ENCODE measurements at places on chromosomes 1 and 21.

DNA sequence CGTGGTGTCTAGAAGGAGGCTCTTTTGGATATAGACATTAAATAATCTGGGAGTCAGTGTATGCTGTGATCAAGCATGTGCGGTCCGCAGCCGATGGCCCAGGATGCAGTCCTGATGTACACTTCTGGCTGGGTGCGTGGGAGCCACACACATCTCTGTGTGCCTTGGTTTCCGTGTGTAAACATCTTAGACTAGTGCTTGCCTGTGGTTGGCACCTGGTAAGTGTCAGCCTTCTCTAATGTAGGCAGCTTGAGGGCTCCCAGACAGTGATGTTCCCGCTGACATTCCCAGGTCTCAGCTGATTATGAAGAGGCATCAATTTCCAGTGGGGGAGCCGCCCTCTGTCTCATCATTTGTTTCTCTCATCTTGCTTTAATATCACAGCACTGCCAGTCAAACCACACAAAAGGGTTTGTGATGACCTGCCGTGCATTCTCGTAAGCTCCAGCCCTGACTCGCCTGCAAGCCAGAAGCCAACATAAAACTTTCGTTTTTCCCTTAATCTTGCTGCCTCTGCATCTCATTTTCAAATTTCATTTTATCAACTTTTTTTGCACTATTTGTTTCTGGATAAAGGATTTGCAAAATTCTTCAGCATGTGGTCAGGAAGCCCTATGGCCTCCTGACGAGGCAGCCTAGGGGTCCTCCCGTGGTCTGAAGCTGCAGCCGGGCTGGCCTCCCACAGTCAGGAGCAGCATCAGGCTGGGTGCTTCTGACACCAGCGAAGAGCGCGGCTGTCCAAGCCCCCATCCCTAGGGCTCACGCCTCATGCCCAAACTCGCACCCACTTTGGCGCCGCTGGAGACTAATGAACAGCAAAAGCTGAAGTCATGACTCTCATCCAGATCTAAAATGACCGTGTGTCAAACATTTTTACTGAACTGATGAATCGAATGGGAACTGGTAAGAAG lies 28.1 kb downstream of the PDE9A start:
- DNase-seq: no peak

DNA sequence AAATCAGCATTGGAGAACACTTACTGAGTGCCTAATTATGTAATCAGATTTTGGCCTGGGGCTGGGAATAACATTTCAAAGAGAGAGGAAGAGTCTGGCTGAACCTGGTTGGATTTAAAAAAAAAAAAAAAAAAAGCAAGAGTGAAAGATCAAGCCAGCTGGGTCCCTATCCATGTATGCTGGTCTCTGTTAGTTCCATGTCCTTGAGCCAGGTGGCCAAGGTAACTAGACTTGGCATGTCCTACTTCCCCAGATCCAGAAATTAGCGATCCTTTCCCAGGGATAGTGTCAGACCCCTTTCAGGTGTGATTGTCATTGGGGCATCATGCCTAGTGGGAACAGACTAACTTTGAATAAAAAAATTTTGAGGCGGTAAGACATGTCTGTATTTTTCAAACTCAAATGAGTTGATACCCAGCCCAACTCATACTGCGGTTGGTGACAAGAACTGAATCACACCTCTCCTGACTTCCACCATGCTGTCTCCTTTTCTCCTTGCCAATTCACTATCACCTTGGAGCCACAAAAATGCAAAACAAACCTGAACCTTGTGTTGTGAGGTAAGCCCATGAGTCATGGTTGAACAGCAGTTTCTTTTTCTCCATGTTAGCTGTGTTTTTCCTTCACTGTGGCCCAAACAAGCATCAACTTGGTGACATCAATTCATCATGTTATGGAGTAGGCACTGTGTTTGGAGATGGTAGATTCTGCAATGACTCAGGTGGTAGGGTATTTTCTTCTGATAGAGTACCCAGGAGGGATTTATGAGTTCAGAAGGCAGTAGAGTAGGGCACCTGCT lies 24.5 kb upstream of the PPP2R5A start:
- DNase-seq: no peak

DNA sequence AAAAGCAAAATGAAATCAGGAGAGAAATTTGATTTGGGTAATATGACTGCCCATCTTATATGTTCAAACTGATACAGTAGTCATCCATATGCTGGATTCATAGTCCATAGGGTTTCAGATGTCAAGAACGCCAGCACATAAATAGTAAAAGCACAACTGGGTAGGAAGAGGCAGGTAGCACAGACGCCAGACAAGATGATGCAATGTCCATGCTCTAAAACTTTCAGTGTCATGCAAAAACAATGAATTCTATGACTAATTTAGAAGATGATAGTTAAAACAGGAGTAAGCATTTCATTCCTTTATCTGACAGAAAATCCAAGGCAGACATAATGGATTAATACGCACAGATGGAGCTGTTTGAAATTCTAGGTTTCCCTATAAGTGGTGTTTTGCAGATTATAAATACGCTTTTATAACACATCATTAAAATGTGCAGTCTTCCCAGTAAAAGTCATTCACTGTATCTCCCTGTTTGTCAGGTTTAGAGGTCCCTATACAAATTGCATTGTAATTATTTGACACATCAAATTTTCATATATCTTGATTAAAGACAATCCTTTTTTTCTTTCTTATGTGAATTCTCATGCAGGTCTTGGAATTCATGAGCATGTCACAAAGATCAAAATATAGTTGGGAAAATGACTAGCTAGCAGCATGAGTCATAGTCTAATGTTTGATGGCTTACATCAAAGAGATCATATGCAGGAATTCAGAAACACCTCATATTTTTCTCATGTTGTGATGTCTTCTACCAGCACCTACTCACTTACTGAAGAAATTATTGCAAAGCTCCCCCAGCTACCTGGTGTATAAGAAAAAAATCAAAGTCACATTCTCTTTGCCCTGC lies 139.9 kb downstream of the DSCAM start:
- no peak for DNase-seq

DNA sequence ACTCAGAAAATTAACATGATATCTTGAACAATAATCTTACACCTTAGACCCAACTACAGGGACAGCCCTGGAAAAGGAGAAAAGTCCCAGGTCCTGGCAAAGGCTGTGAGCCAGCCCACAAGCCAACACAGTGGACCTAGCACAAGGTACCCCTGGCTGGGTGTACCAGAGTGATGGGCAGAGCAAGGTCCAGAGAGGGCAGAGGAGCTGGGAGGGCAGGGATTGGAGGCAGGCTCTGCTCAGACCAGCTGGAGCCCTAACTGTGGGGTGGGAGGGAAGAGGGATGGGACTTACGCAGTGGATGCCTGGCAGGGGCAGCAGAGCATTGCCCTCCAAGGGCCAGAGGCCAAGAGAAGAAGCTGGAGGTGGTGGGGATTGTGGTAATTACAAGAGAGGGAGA lies 101.6 kb downstream of the KCND3 start:
- no peak for DNase-seq

DNA sequence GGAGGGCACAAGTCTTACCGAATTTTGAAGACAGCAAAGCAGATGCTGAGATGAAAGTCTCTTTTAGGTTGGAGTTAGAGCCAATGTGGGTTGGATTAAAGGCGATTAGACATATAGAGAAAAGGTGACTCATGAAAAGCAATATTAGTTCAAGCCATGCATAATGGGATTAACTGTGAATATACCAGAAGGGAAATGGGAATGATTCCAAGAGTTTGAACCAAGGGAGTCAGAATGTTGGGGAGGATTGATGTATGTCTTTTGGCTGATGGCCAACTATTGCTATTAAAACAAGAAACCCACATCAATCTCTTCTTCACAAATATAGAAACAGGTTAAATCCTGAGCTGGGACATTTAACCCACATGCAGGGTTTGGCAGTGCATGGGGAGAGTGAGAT lies 1.2 kb downstream of the HMGCS2 start:
- no peak for DNase-seq

GRCh38 chr1:6998267-6998666 lies 213.0 kb downstream of the CAMTA1 start:
- DNase-seq: no peak

GRCh38 chr1:208997726-208998312 lies 585.7 kb upstream of the CAMK1G start:
- DNase-seq: no peak

- no peak for DNase-seq
Measured at GRCh38 chr1:165539306-165539705, 4.5 kb upstream of the LRRC52 start.

Data from stimulated activated CD4-positive, alpha-beta T cell treated with anti-CD3 and anti-CD28 coated beads, Interleukin-2, amount 100 ng/mL, for 48 hours (primary cell).